Osteocyte (in vitro differentiated cells): ENCODE measurements at places on chromosomes 7 and 10. TPM values are rescaled to one million over a fixed set of nuclear protein-coding genes. Genes with fewer than 3 reads are reported as not detected.

The NKX1-2 gene
- total RNA-seq: not detected in 2 replicates

The GNAT3 gene
- not detected in 2 replicates for total RNA-seq

The AFAP1L2 gene
- total RNA-seq: 4.0 and 5.7 TPM in 2 replicates

The KCNIP2 gene
- total RNA-seq: 3.2 and 3.5 TPM in 2 replicates

GRCh38 chr7:999149-999879 is 16.3 kb downstream of the CYP2W1 start:
- DNase-seq: no peak

DNA sequence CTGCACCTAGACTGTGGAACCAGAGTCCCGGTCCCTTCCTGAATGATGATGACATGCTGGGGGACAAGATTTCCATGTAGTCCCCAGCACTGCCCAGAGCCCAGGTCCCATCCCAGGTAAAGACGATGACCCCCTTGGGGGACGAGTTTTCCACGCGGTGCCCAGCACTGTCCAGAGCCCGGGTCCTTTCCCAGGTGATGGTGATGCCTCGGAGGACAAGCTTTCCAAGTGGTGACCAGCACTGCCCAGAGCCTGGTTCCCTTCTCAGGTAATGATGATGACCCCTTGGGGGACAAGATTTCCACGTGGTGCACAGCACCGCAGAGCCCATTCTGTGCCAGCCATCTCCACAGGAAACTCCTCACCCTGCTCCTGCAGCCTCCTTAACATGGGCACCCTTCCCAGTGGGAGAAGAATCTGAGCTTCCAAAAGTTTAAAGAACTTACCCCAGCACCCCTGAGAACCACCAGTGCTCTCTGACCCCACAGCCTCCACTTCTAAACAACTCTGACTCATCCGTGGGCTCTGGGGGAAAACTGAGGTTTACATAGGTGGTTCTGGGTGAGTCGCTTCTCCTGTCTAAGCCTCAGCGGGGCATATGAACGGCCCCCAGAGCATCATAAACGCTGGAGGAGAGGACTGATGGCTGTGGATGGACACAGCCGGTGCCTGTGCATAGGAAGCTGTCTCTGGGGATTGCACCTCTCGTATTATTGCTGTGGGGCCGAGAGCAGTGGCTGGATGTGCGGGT is 233.2 kb downstream of the TCERG1L start:
- no peak for DNase-seq

DNA sequence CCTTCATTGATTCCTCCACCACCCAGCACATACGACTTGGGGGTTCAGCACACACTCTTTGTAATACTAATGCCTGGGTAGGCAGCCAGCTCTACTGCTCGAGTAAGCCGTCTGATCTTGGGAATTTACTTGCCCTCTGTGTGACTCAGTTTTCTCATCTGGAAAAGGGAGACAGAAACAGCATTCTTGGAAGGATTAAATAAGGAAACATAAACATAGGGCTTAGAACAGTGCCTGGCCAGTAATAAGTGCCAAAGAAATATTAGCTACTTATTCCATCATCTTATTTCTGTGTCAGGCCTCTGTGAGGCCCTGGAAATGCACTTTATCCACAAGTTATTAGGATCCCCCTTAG is 130.1 kb downstream of the TNS3 start:
- no peak for DNase-seq

GRCh38 chr10:35421553-35422178 is 85.4 kb downstream of the CCNY start:
- no peak for DNase-seq
